ENCODE measurements at places on chromosomes 12 and 14.

GRCh38 chr12:111339321-111339938 is 29.5 kb downstream of the PHETA1 start:
- H3K4me3 ChIP-seq, result no peak overlapping the region
- H3K36me3 ChIP-seq, result no peaks in the 10 kb centered on the region
- H3K27ac ChIP-seq, result no peak overlapping the region
- no peaks in the 10 kb centered on the region for H3K4me1 ChIP-seq
- H3K27me3 ChIP-seq, result no peaks in the 10 kb centered on the region

DNA sequence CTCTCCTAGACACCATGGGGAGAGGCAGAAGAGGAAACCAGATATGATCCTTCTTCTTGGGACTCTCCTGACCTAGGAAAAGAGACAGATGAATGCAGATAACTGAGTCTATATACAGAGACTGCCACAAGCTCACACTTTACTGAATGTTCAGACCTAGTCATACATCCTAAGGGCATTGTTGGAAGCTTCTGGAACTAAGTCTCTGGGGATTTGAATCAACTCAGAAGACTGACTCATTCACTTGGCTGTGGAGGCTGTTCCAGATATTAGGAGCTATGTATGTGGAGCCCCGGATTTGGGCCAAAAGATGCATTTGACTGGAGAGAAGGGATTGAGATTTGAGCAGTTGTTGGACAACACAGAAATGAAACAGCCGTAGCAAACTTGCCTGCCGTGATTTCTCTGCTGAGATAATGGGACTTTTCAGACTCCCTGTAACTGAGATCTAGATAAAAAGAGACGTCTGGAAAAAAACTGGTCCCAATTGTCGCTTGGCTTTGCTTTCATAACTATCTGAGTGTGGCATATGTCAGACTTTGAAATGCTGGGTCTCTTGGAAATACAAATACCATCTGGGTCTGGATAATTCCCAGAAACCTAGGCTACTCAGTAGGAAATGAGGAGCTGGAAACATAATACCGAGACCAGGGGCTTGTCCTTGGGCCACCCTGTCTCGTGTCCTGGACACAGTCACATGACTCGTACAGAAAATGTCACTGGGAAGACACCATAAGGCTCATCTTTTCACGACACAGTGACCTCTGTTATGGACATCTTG is 396.8 kb downstream of the NUAK1 start:
- peak overlapping the region; percentile 80 for H3K27ac ChIP-seq
- no peaks in the 10 kb centered on the region for H3K36me3 ChIP-seq
- peaks cover 34% of the 10 kb centered on the region for H3K4me1 ChIP-seq
- H3K27me3 ChIP-seq, result no peaks in the 10 kb centered on the region

- H3K4me1 ChIP-seq, result no peaks in the 10 kb centered on the region
- H3K4me3 ChIP-seq, result no peak overlapping the region
- no peaks in the 10 kb centered on the region for H3K36me3 ChIP-seq
- no peaks in the 10 kb centered on the region for H3K27me3 ChIP-seq
Observed at GRCh38 chr14:66225337-66225736, 260.8 kb upstream of the CCDC196 start.

DNA sequence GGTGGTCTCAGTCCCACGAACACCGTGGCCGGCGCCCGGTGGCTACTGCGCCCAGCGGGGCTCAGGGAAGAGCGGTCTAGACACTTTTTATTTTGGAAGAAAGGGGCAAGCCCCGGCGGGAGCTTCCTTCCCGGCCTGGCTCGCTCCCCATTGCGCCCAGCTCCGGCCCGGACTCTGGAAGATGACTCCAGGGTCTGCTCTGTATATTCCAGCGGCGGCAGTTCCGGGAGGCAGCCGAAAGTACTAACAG is 225.1 kb upstream of the CRY1 start:
- H3K36me3 ChIP-seq, result no peaks in the 10 kb centered on the region
- H3K27me3 ChIP-seq, result no peaks in the 10 kb centered on the region
- peak overlapping the region; percentile 55 for H3K4me3 ChIP-seq

DNA sequence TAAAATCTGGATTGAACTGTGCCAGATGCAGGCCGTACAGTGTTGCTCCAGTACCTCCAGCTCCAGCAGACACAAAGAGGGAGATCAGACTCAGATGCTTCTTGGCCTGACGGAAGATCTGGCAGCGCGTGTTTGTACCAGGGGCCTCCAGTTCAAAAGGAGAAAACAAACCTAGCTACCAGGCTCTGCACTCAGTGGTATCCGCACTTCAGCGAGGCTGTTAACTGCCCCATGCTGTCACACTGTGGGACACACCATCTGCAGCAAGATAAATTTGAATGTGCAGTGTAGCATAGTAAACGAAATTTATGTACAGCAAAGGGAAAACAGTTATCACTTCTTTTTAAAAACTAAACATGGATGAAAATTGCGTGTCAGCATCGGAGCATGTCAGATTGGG is 5.1 kb downstream of the DYNC1H1 start:
- H3K27me3 ChIP-seq, result no peaks in the 10 kb centered on the region
- peaks cover 38% of the 10 kb centered on the region for H3K4me1 ChIP-seq
- H3K36me3 ChIP-seq, result no peaks in the 10 kb centered on the region
